ENCODE measurements at places on chromosomes 3 and 15. TPM values are rescaled to one million over a fixed set of nuclear protein-coding genes. Genes with fewer than 3 reads are reported as not detected.

The EMC7 gene
- total RNA-seq, result 50.4 TPM

The FAM43A gene
- 2.9 TPM for total RNA-seq

The C2CD4A gene
- total RNA-seq, result 0.60 TPM

- DNase-seq, result no peak
- no peak overlapping the region for H3K4me3 ChIP-seq
- H3K4me1 ChIP-seq, result peaks cover 27% of the 10 kb centered on the region
These were observed 3.3 kb upstream of the ITPKA start for GRCh38 chr15:41490355-41490754.

DNA sequence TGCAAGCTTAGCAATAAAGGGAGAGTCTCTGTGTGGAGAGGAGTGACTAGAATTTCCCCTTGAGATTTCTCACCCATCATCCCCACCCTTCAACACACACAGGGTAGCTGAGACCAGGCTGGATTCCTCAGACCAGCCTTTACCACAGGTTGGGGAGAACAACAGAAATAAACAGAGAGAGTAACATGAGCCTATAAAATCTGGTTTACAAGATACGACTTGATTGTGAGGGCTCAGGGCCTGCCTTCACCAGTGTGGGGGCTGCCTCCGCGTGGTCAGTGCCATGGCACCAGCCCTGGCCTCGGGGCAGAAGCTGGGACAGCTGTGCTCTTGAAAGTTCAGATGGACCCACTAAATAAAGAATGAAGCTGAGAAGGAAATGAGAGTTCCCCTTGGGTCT lies 14.6 kb upstream of the MAGEF1 start:
- H3K27ac ChIP-seq, result no peak overlapping the region
- peaks cover 2% of the 10 kb centered on the region for H3K36me3 ChIP-seq
- H3K27me3 ChIP-seq, result peaks cover 33% of the 10 kb centered on the region
- DNase-seq, result no peak

DNA sequence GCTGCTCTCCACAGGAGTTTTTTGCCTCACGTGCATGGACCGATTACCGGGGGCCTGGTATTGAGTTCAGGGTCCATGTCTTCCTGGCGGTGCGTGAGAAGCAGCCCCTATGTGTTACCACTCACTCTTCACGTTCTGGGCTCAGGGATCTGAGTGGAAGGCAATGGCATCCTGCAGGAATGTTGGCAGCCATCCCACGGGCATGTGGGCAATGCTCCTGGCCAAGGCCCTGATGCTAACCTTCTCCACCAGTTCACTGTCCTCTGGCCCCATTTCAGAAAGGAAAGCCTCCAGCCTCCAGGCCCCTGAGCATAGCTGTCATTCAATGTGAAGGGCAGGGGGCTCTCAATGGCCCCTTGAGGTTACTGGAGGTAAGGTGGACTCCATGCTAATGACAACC lies 43.0 kb upstream of the KY start:
- H3K27ac ChIP-seq, result no peak overlapping the region
- no peaks in the 10 kb centered on the region for H3K36me3 ChIP-seq
- H3K27me3 ChIP-seq, result peaks cover 27% of the 10 kb centered on the region
- no peak for DNase-seq
- H3K4me1 ChIP-seq, result no peaks in the 10 kb centered on the region

- H3K27me3 ChIP-seq, result peaks cover 73% of the 10 kb centered on the region
- peaks cover 2% of the 10 kb centered on the region for H3K4me1 ChIP-seq
- H3K27ac ChIP-seq, result no peak overlapping the region
- no peak overlapping the region for H3K4me3 ChIP-seq
- H3K36me3 ChIP-seq, result no peaks in the 10 kb centered on the region
These were observed 140.6 kb upstream of the PRR20G start for GRCh38 chr3:127428344-127428997.

GRCh38 chr3:182349051-182349450 lies 444.3 kb upstream of the ATP11B start:
- H3K4me1 ChIP-seq, result no peaks in the 10 kb centered on the region
- H3K4me3 ChIP-seq, result no peak overlapping the region
- no peak overlapping the region for H3K27ac ChIP-seq
- DNase-seq, result no peak
- no peaks in the 10 kb centered on the region for H3K36me3 ChIP-seq

The AMOTL2 gene
- total RNA-seq, result not detected

The SLC12A1 gene
- not detected for total RNA-seq

The UQCC5 gene
- 8.0 TPM for total RNA-seq

The PLSCR1 gene
- 14.8 TPM for total RNA-seq

DNA sequence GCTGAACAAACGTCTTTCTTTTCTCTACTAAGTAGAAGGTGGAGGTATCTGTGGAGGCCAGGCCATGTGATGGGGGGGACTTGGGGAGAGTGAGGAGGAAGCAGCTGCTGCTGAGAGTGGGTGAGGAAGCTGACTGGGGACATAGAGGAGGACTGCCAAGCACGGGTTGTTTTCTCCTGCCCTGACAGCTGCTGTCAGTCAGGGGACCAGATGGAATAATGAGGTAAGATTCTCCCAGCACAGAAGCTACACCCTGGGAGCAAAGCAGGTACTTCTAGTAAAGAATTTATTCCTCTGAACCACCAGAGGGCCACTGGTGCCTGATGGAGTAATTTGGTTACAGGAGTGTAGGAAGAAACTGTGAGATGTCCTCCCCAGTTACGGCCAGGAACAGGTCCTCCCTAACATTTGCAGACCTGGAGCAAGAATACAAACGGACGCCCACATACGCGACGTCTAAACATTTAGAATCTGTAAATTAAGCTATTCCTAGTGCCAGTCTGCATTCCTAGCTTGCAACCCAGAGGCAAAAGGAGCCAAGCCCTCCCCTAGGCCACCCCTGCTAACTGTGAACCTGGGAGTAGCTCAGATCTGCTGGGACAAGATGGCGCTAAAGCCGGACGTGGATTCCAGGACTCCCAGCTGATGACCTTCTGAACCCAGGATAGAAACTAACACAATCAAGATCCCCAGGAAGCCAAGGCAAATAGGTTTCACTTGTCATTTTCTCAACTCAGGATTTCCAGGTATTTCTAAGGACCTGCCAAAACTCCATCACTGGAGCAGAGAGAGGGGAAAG lies 14.8 kb downstream of the CRYGS start:
- H3K27ac ChIP-seq, result no peak overlapping the region
- H3K36me3 ChIP-seq, result peaks cover 7% of the 10 kb centered on the region
- H3K4me1 ChIP-seq, result peaks cover 23% of the 10 kb centered on the region
- H3K27me3 ChIP-seq, result no peaks in the 10 kb centered on the region

GRCh38 chr3:14767245-14768051 lies 51.3 kb upstream of the FGD5 start:
- H3K27me3 ChIP-seq, result peaks cover 41% of the 10 kb centered on the region
- H3K4me1 ChIP-seq, result no peaks in the 10 kb centered on the region
- no peak overlapping the region for H3K27ac ChIP-seq

DNA sequence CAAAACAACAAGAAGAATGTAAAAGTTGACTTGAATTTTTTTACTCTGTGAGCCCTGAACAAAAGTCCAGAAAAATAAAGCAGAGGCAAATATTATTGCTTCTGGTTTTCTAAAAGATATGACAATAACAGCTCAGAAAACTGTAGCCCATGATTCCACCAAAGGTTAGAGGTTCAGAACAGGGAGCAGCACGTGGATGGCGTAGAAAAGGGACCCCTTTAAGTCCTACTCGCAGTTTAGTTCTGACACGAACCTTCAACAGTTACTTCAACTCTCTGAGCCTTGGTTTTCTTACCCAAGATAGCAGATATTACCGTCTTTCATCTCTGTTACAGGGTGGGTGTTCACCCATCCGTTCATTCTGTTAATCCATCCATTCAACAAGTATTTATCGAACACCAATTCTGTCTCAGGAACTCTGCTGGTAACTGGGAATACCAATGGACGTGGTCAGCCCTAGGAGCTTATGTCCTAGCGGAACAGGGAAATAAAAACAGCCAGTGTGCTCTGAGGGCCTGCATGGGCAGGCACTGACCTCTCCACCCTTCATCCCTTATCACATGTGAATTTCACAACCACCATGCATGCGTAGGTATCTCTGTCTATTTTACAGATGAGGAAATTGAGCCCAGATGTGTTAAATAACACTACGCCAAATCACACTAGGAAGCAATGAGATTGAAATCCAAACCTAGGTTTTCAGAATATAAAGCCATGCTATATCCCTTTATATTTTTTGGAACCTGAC lies 274.2 kb upstream of the ICE2 start:
- no peak overlapping the region for H3K27ac ChIP-seq
- H3K36me3 ChIP-seq, result peaks cover 3% of the 10 kb centered on the region
- peaks cover 13% of the 10 kb centered on the region for H3K4me1 ChIP-seq
- no peaks in the 10 kb centered on the region for H3K27me3 ChIP-seq

The SUSD5 gene
- not detected for total RNA-seq

GRCh38 chr3:113329757-113330156 lies 111.5 kb downstream of the CFAP44 start:
- no peak overlapping the region for H3K4me3 ChIP-seq
- H3K4me1 ChIP-seq, result no peaks in the 10 kb centered on the region
- peaks cover 3% of the 10 kb centered on the region for H3K36me3 ChIP-seq
- H3K27me3 ChIP-seq, result no peaks in the 10 kb centered on the region
- no peak overlapping the region for H3K27ac ChIP-seq

DNA sequence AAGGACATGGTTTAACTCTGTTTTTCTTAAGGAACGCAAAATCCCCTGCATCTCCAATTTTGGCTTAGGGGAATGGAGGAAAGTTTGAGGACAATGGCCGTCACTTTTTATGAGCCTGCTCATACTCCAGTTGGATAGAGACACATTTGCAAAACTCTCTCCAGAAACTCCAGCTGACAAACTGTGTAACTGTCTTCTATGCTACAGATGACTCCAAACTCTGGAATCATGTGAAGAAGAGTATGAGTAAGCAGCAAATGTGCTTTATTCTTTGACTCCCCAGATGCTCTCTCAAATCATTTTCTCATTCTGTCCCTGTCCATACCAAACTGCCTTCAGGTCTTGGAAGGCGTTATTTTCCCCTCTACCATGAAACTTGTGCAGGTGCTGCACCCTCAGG lies 226.5 kb upstream of the GPR149 start:
- no peaks in the 10 kb centered on the region for H3K27me3 ChIP-seq
- no peak overlapping the region for H3K27ac ChIP-seq
- no peaks in the 10 kb centered on the region for H3K36me3 ChIP-seq
- H3K4me3 ChIP-seq, result no peak overlapping the region
- no peaks in the 10 kb centered on the region for H3K4me1 ChIP-seq
- no peak for DNase-seq

DNA sequence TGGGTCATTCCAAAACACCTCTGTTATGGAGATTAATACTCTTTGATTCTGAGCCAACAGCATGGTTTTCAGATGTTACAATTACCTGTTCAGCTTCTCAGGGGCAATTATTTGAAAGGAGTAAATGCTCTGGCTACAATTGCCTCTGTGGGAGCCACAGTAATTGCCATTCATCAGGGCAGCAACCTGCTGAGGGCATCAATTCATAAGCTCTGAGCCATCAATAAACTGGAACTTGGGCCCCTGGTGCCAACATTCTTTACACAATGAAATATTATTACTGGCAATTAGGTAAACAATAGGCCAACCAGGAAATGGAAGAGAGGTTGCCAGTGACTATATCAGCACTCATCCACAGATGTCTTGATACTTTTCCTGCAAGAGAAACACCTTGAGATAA lies 660.8 kb downstream of the MECOM start:
- H3K27me3 ChIP-seq, result no peaks in the 10 kb centered on the region
- H3K4me3 ChIP-seq, result no peak overlapping the region
- DNase-seq, result no peak
- no peak overlapping the region for H3K27ac ChIP-seq
- no peaks in the 10 kb centered on the region for H3K36me3 ChIP-seq
- no peaks in the 10 kb centered on the region for H3K4me1 ChIP-seq

DNA sequence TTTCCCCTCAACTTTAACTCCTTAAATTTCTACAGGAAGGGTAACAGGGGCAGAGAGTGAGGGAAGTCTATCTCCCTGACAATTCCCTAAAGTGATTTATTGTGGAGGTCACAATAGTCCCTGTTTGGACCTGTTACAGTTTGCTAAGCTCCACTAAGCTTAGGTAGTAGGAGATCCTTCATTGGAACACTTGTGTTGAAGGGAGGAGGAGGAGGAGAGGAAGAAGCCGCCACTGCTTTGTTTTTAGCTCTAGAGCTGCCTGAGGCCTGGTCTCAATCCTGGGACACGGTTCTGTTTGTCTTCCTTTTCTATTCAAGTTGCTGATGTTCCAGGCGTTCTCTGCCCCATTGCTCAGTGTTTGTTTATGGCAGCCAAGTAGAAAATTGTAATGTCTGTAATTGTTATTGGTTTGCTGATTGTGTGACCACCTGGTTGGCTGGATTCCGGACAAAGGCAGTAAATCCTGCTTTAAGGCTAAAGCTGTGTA lies 48.4 kb downstream of the HES1 start:
- peaks cover 6% of the 10 kb centered on the region for H3K4me1 ChIP-seq
- peaks cover 2% of the 10 kb centered on the region for H3K36me3 ChIP-seq
- no peak for DNase-seq
- H3K4me3 ChIP-seq, result no peak overlapping the region

The CLPX gene
- 30.8 TPM for total RNA-seq

The STAC gene
- not detected for total RNA-seq

DNA sequence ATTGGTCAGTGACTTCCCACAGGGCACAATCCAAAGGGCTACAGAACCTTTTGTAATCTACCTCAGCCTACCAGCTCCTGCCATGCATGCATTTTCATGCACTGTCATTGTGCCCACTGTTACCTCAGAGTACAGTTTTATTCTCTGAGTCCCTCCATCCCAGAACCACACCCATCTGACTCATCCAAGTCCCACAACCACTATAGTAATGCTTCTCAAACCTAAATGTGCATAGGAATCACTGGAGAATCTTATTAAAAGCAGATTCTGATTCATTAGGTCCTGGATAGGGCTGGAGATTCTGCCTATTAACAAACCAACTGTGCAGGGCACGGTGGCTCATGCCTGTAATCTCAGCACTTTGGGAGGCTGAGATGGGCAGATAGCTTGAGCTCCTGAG lies 3.7 kb upstream of the B3GALNT1 start:
- H3K27me3 ChIP-seq, result peaks cover 49% of the 10 kb centered on the region
- peaks cover 6% of the 10 kb centered on the region for H3K4me1 ChIP-seq
- no peak overlapping the region for H3K4me3 ChIP-seq
- no peak for DNase-seq

DNA sequence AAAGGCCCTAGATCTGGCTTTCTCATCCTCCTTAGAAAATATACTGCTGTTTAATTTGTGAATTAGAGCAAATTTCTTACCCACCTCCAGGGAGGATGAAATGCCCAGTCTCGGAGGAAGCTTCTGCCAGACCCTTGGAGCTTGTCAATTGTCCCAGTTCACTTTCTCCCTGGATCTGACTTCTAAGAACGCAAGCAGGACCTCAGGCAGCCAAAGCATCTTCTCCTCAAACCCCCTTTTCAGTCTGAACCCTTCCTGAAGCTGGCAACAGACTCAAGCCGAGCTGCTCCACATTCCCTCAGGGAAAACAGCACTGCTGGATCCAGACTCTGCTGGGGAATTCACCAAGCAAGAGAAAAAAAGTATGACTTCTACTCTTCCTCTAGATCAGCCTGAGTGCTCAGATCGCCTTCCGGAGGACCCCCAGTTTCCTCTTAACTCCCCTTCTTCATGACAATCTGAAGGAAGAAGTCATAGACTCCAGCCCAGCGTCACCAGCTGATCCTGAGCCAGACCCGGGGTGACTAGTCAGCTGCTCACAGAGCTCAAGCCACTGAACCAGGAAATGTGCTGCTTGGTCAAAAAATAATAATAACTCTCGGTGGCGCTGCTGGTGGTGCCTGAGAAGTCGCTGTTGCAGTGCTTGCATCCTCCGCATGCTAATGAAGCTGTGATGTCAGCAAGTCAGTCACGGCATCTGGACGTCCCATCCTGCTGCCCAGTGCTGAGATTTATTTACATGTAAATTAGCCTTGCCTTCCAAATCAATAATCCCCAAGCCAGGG lies at the start of gene PRICKLE2:
Gene PRICKLE2 (minus strand): TSS at position 641 of the 785 bp plus-strand sequence. CDS start 26,539 bp downstream, outside the sequence.
- H3K36me3 ChIP-seq, result no peaks in the 10 kb centered on the region
- no peaks in the 10 kb centered on the region for H3K4me1 ChIP-seq
- no peak for DNase-seq
- H3K27me3 ChIP-seq, result peaks cover 44% of the 10 kb centered on the region

Data from T-helper 17 cell (primary cell).